ENCODE measurements at places on chromosomes 2 and 18.

DNA sequence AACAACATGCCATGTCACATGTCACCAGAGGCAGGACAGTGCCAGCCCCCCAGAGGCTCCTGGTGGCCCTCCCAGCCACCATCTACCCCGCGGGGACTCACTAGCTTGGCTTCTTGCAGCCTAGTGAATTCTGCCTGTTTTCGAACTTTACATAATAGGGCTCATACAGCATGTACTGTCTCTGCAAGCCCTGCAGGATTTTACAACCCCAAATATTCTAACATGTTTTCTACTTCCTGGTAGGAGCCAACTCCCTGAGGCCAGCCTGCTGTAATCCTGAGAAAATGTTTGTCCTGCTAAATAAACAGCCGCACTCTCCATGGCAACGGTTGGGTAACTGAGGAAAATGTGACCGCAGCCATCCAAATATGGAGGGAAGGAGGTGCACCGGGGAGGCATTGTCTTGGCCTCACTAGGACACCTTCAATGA is 2.7 kb downstream of the PER2 start:
- DNase-seq = peak; percentile 99

GRCh38 chr18:64118406-64118805 is 30.5 kb downstream of the LINC00305 start:
- no peak for DNase-seq

DNA sequence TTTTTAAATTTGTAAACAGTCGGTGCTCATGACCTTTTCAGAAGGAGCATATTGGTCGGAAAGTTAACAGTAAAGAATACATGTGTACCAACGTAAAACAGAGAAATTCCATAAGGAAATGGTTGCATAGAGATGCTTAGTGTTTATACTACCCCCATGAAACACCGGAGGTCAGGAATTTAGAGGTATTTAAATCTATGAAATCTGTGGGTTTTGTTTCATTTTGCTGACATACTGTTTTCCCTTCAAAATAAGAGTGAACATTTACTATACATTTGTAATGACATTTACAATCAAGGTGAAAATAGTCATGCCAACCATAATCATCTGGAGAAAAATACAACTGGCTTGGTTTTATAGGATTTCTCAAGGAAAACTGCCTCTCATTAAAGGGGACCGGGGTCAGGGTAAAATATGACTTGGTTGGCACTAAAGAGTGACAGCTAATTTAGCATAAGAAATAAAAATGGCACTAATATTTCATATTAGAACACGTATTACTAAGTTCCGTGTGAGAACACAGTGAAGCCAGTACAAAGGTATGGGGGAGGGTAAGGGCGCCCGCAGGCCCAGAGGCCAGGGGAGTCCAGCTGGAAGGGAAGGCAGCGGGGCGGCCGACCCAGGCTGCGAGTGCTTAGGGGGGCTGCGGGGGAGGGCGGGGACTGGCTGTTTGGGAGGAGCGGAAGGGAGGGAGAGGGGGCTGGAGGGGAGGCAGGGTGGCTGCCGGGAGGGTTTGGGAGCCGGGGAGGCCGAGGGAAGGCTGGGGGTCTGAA is 1.1 kb upstream of the RNU4ATAC start:
- DNase-seq = peak; percentile 46

- no peak for DNase-seq
These were observed 95.7 kb downstream of the BIRC6 start for GRCh38 chr2:32452338-32453064.

GRCh38 chr2:237156031-237156856 is 70.6 kb downstream of the COPS8 start:
- peak; percentile 91 for DNase-seq

DNA sequence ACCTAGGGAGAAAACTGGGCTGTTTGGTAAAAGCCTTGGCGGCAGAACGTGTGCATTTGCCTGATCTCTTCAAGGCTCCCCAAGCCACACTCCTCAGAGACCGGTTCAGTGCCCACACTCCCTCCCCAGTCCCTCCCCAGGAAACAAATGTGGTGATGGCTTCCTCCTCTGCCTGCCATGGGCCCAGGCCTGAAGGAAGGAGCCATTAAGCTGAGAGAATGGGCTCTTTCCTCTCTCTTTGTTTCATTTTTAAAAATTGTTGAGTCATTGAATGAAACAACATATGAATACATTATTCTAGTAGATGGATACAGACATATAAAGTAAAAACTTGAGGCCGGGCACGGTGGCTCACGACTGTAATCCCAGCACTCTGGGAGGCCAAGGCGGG is 50.6 kb upstream of the YWHAQ start:
- DNase-seq = no peak

DNA sequence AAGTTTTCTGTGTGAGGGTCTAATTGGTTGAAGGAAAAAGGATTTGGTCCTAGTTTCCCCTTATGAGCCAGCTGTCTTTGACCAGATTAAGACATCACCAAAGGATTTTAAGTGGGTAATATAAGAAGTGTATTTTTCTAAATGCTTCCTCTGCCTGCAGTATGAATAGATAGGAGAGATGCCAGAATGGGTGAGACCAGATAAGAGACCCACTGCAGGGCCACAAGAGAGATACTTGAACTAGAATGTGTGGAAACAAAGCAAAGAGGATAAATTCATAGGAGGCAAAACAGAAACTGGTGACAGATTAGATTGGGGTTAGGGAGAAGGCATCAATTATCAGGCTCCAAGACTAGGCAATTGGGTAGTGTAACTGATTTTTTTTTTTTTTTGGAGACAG is 1.1 kb upstream of the HDHD2 start:
- DNase-seq = no peak

DNA sequence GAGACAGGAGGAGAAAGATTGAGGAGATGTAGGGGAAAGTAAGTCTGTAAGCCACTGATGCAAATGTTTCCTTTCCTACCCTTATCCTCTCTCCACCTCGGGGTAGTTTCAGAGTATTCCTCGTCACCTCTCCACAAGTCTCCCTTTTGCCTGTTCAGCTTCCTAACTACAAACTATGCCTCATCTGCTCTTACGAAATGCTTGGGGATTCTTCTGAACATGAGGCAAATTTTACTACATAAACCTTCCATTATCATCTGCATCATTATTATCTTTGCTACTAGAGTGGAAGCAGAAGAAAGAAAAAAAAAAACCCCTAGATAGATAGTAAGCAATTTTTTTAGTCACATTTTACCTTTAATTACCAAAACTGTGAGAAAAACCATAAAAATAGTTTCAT is 43.1 kb upstream of the CWC22 start:
- peak; percentile 8 for DNase-seq

DNA sequence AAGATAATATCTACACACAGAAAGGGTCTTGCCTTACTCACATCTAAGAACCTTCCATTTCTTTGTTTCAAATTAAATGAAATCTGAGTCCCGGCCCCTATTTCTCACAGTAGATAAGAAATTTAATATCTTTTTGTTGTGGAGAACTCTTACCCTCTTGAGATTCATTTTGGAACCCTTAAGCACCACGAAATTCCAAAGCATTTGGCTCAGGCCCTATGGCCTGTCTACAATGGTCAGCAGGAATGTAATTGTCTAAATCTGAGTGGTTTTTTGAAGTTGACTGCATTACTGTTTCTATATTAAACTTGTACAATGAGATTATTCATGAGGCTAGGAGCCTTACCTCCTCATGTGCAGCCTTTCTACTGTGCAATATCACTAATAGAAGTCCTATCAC is 723.3 kb downstream of the TSN start:
- peak; percentile 50 for DNase-seq

DNA sequence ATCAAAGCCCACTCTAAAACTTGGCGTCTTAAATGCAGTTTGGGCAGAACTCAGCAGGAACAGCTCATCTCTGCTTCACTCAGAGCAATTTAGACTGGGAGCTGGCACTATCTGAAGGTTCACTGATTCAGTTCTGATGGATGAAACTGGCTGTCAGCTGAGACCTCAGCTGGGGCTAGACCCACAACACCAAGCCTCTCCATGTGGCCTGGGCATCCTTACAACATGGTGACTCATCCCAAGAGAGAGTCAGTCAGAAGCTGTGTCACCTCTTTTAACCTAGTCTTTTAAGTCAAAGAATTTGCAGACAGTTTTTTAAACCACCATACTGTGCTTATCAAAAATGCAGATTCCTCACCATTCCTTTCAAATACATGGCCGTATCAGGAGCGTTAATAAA is 62.6 kb upstream of the ZNF397 start:
- DNase-seq = peak; percentile 62

- DNase-seq = no peak
These were observed 179.9 kb upstream of the BOD1L2 start for GRCh38 chr18:56967035-56967434.

DNA sequence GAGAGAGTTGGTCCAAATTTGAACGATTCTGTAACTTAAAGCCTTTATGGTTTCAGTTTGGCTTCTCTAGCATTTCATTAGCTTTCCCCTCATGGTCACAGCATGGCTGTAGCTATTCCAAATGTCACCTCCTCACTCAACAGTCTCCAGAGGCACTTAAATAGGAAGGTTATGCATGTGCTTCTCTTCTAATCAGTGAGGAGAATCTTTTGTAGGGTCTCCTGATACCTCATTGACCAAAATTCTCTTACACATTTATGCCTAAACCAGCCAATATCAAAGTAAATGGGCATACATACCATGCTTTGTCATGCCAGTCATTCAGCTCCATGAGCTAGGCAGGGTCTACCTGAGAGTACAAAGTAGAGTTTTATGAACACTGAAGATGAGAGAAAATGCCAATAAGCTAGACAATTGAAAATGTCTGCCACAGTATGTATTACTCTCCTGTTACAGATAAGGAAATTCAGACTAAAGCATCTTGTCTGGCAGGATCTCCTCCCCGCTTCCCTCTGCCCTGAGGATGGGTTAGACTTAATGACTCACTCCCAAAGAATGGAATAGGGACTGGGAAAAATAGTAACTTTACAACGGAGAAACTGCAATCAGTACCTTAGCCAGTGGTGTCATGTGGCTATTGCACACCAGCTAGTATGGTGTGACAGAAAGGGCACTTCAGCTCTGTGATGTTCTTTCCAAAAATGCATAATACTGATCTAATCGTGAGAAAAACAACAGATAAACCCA is 15.4 kb downstream of the DSG2 start:
- peak; percentile 38 for DNase-seq

- no peak for DNase-seq
These were observed 455.1 kb upstream of the HS6ST1 start for GRCh38 chr2:128773641-128774319.

DNA sequence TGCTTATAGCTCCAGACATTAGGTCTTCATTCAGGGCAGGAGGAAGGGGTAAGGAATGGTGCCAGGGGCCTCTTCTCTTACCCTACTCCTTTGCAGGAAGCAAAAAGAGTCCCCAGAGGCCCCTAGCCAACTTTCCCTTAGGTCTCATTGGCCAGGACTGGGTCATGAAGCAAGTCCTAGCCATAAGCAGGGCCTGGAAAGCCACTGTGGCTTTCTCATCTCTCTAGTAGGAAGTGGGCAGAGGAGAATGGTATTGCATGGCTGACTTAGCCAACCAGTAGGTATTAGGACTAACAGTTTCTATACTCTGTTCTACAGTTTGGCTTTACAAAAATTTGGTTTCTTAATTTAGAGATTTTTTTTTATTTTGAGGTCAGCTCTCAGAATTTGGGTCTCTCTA is 4.8 kb downstream of the FAM228A start:
- DNase-seq = no peak

- no peak for DNase-seq
These were observed 1.1 kb upstream of the EPC2 start for GRCh38 chr2:148643421-148643820.

DNA sequence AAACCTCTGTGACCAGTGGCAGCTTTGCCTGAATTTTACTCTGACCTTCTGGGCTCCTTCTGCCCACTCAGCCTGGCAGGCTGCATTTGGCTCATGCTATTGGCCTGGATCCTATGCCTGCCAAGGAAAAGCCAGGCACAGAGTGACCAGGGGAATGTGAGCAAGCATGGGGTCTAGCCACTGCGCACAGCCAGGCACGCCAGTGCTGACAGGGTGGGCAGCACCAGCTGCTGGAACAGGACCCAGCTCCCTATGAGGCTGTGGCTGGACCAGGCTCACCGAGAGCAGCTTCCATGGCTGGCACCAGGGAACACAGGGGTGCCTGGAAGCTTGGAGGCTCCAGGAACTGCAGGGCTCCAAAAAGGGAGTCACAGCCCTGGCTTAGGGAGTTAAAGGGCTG is 311.5 kb upstream of the SYT4 start:
- no peak for DNase-seq

GRCh38 chr2:79638954-79639353 is 126.1 kb downstream of the CTNNA2 start:
- no peak for DNase-seq

- no peak for DNase-seq
These were observed 266.6 kb upstream of the TANK start for GRCh38 chr2:160893581-160893980.

DNA sequence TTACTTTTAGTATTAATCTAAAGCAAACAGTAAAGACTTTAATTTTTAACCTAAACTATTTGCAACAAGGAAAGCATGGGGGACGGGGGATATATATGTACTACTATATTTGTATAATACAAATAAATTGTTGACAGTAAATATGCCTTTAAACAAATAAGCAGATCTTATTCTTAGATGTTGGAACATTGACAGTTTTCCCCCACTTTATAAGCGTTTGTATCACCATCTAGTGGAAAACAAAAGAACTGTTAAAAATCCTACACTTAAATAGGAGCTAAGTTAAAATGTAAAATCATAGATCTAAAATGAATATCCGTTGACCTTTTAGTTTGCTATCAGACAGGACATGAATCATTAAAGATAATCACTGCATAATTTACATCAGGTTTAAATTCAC is 50.0 kb downstream of the RBBP8 start:
- DNase-seq = peak; percentile 69

GRCh38 chr2:102014041-102014345 is 22.2 kb downstream of the IL1R2 start:
- no peak for DNase-seq

- no peak for DNase-seq
These were observed 96.9 kb downstream of the TGOLN2 start for GRCh38 chr2:85230679-85231467.

DNA sequence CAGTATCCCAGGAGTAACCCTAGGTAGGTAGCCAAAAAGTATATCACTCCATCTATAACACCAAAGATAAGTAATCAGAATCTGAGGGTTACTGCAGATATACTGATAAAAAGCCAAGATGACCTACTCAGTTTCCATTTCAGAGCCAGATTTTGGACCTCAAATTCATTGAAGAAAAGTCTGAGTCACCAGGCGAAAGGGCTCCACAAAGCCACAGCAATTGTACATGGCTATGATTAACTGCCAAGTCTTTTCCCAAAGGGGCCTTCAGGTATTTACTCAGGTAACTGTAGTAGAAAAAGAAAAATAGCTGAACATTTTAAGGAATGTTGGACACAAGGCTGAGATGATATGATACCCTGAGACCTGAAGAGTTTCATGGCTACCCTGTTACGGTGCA is 75.6 kb upstream of the KCNH7 start:
- no peak for DNase-seq

DNA sequence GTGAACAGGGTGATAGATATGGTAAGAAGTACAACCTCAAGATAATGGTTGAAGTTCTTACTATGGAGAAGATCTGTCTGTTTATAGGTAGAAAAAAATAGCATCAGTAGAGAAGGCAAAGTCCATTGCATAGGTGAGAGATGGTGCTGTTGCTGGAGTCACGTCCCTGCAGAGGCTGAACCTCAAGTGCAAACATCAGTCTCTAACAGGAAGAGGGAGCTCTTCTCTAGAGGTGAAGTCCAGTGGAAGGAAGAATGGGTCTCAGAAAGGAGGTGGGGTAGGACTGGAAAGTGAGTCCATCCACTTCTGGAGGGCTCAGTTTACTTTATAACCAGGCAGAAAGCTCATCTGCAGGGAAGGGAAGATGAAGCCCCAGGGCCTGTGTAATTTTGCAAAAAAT is 337.7 kb downstream of the MEIS1 start:
- DNase-seq = no peak

Measured in AG10803 (cell line).